Osteocyte (in vitro differentiated cells): ENCODE measurements at places on chromosomes 11 and 22. TPM values are rescaled to one million over a fixed set of nuclear protein-coding genes. Genes with fewer than 3 reads are reported as not detected.
A peak's percentile ranks its signal among the peaks of the same experiment; 100 is the strongest.

LRRC10B gene
- total RNA-seq, result not detected in 2 replicates

KCNK4 gene
- total RNA-seq, result 0.39 and 0.43 TPM in 2 replicates

DNA sequence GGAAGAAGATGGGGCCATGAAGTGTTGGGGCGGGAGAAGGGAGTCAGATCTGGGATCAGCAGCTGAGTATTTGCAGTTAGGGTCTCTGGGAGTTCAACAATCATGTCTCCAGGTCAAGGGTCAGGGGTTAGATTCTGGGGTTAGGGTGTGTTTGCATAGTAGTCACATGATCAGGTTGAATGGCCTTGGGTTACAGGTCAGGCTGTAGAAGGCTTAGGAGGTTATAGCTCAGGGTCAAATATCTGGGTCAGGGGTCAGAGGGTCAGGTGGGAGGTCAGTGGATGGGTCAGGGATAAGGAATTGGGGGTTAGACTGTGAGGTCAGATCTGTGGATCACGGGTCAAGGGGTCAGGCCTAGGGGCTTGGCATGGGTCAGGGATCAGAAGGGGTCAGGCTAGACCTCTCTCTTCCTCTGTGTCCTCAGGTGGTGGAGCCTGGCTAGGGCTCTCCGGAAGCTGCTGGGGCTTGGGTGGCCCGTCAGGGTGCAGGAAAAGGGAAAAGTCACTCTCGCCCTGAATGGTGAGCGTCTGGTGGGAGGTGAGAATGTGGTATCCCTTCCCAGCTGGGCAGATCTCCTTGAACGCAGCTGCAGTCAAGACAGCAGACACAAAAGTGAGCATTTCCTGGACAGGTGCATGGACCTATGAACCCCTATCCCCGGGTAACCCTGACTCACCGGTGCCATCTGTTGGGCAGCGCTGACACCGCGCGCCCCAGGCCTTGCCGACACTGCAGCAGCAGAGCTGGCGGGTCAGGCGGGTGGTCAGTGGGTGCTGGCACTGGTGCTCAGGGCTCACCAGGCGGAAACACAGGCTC lies 6.4 kb downstream of the LTBP3 start:
- peak overlapping the region; percentile 3 for H3K27ac ChIP-seq
- H3K4me3 ChIP-seq, result no peak overlapping the region
- H3K36me3 ChIP-seq, result peaks cover 40% of the 10 kb centered on the region
- DNase-seq, result no peak

DNA sequence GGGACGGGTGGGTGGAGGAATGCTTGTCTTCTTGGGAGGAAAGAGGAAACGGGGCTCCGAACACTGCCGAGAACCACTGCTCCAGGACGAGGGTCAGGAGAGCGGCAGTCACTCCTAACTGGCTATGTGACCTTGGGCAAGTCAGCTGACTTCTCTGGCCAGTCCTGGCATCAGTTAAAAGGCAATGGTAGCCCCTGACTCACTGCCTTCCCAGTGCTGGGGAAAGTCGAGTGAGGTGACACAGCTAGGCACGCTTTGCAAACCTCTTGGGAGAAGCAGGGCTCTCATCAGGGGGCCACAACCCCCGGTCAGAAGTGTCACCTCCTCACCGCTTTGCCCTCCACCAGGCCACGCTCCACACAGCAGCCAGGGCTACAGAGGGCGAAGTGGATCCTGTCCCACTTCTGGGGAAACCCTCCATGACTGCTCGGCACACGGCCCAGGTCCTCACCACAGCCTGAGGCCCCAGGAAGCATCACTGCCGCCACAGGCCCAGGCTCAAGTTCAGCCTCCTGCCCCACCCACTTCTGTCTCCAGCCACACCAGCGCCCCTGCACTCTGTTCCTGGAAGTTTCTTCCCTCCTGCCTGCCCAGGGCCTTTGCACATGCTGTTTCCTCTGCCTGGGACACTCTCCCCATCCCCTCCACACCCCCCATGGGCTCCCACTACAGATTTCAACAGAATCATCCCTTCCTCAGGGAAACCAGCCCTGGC lies 16.3 kb downstream of the IL2RB start:
- no peak for DNase-seq
- no peaks in the 10 kb centered on the region for H3K4me1 ChIP-seq
- no peak overlapping the region for H3K27ac ChIP-seq
- no peak overlapping the region for H3K4me3 ChIP-seq
- peaks cover 12% of the 10 kb centered on the region for H3K27me3 ChIP-seq

DNA sequence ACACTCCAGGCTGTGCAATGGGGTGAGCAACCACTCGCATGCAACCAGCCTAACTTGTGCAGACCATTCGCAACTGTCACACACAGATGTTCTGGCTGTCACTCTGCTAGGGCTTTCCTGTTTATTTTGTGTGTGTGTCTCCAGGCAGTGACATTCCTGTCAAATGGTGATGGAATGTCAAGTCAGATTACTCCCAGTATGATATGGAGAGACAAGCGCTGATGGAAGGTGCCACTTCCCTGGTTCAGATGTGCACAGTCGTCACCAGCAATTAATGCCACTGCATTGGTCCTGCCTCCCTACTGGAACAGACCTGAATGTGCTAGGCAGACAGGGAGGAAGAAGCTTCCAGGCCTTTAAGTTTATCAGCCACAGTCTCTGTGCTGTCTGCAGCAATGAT lies 442.4 kb upstream of the ISX start:
- H3K27me3 ChIP-seq, result no peaks in the 10 kb centered on the region
- no peak overlapping the region for H3K4me3 ChIP-seq

DNA sequence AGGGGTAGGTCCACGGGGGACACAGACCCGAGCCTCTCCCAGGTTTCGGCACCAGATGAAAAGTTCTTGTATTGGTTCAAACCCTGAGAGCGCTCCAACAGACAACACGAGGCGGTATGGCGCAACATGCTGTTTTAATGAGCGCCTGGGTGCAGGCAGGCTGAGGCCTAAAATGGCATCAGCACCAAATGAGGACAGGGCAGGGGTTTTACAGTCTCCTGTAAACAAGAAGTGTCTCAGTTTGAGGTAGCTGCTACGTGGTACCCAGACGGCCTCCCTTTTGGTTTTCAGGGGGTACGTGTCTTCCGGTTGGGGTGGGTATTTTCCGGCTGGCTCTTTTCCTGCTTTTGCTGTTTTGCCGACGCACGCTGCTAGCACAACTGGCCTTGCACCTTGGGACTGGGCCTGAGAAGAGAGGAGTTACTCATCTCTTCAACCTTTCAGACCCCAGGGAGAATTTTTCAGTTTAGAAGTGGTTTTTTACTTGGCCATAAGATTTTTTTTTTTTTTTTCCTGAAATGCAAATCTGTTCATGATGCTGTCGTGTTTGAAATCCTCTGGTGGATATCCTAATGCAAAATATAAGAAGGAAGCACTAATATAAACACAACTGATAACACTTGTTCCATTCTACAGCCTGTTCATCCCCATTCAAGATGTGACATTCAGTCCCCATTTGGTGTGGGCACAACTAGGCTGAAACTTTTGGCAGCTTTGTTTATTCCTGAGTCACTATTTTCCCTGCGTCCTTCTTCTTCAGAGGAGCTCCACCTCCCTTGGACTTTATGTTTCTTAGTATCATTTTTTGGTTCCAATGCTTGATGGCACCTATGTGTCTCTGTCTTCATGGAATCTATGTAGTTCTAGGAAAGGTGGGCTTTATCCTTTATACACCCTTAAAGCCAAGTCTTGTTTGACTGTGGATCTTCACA lies 6.5 kb downstream of the PPFIBP2 start:
- no peaks in the 10 kb centered on the region for H3K36me3 ChIP-seq
- H3K27me3 ChIP-seq, result peaks cover 21% of the 10 kb centered on the region
- H3K27ac ChIP-seq, result no peak overlapping the region
- peaks cover 6% of the 10 kb centered on the region for H3K4me1 ChIP-seq
- no peak overlapping the region for H3K4me3 ChIP-seq
- DNase-seq, result no peak

DNA sequence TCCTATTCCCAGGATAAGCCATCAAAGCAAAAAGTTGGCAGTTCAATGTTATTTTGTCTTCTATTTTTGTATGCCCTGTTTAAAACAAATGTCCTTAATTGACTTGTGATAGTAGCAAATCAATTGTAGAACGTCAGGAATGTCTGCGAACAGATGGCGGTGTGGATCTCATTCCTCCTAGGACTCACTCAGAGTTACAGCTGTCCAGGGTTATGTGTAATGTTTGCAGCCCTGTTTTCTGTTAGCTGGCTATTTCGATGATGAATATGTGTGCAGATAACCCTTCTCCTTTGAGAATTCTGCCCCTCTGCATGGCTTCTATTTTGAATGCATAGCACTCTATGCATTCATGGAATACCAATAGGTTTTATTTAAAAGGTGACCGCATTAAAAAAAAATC lies 1248.0 kb upstream of the CNTN5 start:
- H3K4me1 ChIP-seq, result no peaks in the 10 kb centered on the region
- no peak for DNase-seq
- H3K4me3 ChIP-seq, result no peak overlapping the region

- DNase-seq, result no peak
- no peaks in the 10 kb centered on the region for H3K27me3 ChIP-seq
- H3K4me3 ChIP-seq, result no peak overlapping the region
- no peaks in the 10 kb centered on the region for H3K36me3 ChIP-seq
- no peaks in the 10 kb centered on the region for H3K4me1 ChIP-seq
Measured at GRCh38 chr22:33829546-33830280, 90.6 kb downstream of the LARGE1 start.

DNA sequence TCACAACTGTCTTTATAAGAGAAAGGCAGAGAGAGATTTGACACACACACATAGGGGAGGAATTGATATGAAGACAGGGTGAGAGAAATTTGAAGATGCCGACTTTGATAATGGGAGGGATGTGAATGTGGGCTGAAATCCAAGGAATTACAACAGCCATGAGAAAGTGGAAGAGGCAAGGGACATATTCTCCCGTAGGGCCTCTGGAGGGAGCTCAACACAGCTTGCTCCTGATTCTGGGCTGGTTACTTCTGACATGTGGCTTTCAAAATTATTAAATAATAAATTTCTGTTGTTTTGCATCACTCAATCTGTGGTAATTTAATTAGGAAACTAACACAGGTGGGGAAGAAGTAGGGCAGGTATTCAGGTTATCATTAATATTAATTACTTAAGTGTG lies 282.9 kb downstream of the LUZP2 start:
- no peak for DNase-seq
- H3K4me3 ChIP-seq, result no peak overlapping the region
- no peaks in the 10 kb centered on the region for H3K36me3 ChIP-seq
- H3K27me3 ChIP-seq, result peaks cover 3% of the 10 kb centered on the region
- H3K4me1 ChIP-seq, result no peaks in the 10 kb centered on the region

P2RY2 gene
- total RNA-seq, result not detected in 2 replicates

GRCh38 chr22:41354979-41355378 lies 26.8 kb upstream of the TEF start:
- H3K36me3 ChIP-seq, result peaks cover 33% of the 10 kb centered on the region
- no peak overlapping the region for H3K27ac ChIP-seq
- peaks cover 13% of the 10 kb centered on the region for H3K4me1 ChIP-seq

SCN4B gene
- 0.08 TPM in 1 of 2 replicates, not detected in the other for total RNA-seq

- H3K27me3 ChIP-seq, result no peaks in the 10 kb centered on the region
- DNase-seq, result peak; percentile 63
- H3K4me1 ChIP-seq, result peaks cover 13% of the 10 kb centered on the region
- H3K27ac ChIP-seq, result peak overlapping the region; percentile 35
Measured at GRCh38 chr11:74492084-74492483, 1.4 kb downstream of the LIPT2 start.

DNA sequence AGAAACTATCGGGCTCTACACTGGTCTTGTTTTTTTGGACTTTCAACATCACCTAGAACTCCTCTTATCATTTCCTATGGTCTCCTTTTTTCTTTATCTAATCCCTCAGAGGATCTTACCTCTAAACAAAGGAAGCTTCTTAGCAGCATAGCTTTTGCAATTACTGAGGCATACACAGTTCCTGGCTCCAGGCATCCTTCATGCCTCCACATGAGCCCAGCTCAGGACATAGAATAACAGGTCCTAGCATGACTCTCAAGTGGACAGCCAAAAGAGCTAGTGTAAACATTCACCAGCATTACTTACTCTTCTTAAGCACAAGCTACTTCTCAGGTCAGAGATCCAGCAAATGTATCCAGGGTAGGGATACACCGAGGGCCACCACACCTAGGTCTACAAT lies 17.1 kb downstream of the CFAP300 start:
- no peak overlapping the region for H3K4me3 ChIP-seq
- peaks cover 4% of the 10 kb centered on the region for H3K36me3 ChIP-seq
- H3K27ac ChIP-seq, result no peak overlapping the region

OTOG gene
- not detected in 2 replicates for total RNA-seq

DNA sequence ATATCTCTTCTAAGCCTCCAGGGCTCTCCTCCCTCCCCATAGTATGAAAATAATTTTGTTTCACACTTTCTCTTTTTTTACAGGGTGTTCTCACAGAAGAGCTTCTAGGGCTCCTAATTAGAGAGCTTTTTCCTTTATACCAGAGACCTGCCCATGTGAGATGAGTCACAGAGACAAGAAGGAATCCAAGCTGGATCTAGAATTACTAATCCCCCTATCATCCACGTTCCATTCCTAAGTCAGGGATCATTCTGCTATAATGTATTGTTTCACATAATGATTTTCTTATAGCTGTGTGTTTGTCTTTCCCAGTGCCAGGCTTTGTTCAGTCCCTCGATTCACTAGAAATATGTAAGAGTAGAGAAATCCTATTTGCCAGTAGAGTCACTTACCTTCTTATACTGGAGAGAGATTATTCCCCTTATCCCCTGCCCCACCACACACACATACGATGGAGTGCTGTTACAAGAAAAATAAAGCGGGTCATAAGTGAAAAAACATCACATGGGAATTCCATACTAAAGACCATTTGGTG lies 778.3 kb upstream of the LRRC4C start:
- H3K4me3 ChIP-seq, result no peak overlapping the region
- H3K36me3 ChIP-seq, result no peaks in the 10 kb centered on the region
- H3K27ac ChIP-seq, result no peak overlapping the region
- DNase-seq, result no peak

DNA sequence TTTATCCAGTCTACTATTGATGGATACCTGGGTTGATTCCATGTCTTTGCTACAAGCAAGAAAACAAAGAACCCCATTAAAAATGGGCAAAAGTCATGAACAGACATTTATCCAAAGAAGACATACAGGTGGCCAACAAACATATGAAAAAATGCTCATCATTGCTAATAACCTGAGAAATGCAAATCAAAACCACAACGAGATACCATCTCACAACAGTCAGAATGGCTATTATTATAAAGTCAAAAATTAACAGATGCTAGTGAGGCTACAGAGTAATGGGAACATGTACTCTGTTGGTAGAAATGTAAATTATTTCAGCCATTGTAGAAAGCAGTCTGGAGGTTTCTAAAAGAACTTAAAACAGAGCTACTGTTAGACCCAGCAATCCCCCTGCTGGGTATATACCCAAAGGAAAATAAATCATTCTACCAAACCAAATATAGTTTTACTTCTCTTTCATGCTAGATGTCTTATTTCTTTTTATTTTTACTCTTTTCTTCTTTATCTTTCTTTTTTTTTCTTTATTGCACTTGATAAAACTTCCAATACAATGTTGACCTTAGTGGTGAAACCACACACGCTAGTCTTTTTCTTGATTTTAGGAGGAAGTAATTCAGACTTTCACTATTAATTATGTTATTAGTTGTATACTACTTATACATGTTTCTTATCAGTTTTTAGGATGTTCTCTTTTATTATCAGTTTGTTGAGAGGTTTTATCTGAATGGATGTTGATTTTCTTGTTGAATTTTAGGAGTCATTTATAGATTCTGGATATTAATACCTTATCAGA lies 14.3 kb downstream of the TRIM22 start:
- H3K27ac ChIP-seq, result no peak overlapping the region
- no peak overlapping the region for H3K4me3 ChIP-seq
- DNase-seq, result no peak
